ENCODE measurements at places on chromosomes 2 and 18.

DNA sequence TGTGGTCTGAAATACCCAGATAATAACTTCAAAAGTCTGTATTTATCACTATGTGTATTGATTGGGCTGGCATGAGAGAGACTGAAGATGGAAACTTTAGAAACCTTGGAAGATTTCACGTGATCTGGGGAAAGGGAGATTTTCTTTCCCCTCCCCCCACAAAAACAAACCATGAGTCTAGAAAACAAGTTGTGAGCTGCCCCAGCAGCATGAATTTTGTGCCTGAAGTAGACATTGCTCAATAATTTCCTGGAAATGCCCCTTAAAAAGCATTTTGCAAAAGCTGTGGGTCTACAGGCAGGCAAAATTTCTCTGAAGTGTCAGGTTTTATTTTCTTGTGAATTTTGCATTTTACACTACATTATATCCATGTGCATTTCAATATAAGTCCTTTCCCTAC lies 101.8 kb downstream of the ETAA1 start:
- peaks cover 4% of the 10 kb centered on the region for H3K27me3 ChIP-seq
- H3K27ac ChIP-seq: no peak overlapping the region
- no peak overlapping the region for H3K4me3 ChIP-seq

GRCh38 chr2:239724194-239724849 lies 300.8 kb downstream of the NDUFA10 start:
- no peak for DNase-seq
- no peaks in the 10 kb centered on the region for H3K4me1 ChIP-seq
- H3K27me3 ChIP-seq: no peaks in the 10 kb centered on the region
- H3K4me3 ChIP-seq: no peak overlapping the region
- H3K27ac ChIP-seq: no peak overlapping the region

- no peak overlapping the region for H3K4me3 ChIP-seq
- H3K36me3 ChIP-seq: no peaks in the 10 kb centered on the region
- H3K4me1 ChIP-seq: peaks cover 1% of the 10 kb centered on the region
- DNase-seq: no peak
- no peak overlapping the region for H3K27ac ChIP-seq
These were observed 241.7 kb downstream of the ATAD2B start for GRCh38 chr2:23685181-23685580.

GRCh38 chr18:6004683-6005082 lies 109.4 kb upstream of the TMEM200C start:
- no peaks in the 10 kb centered on the region for H3K36me3 ChIP-seq
- H3K4me1 ChIP-seq: peaks cover 7% of the 10 kb centered on the region
- H3K4me3 ChIP-seq: no peak overlapping the region
- peaks cover 3% of the 10 kb centered on the region for H3K27me3 ChIP-seq

DNA sequence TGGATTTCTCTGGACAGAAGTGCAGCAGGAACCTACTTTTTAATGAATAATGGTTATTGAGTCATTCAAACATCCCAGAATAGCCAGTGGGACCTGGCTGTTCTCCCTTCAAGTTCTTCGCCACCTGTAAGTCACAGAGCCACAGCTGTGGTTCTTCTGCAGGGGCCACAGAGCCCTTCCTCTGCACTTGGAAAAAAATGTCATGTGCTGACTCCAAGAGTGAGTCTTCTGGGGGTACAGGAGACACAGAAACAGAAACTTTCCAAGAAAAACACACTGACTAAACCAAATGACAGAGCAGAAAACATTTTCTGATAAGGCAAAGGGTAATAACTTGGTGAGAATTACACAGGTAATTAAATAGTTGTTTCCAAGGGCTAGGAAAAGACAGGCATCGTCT lies 68.7 kb upstream of the FN1 start:
- peaks cover 5% of the 10 kb centered on the region for H3K4me1 ChIP-seq
- H3K36me3 ChIP-seq: no peaks in the 10 kb centered on the region
- no peaks in the 10 kb centered on the region for H3K27me3 ChIP-seq
- no peak overlapping the region for H3K4me3 ChIP-seq
- no peak overlapping the region for H3K27ac ChIP-seq

DNA sequence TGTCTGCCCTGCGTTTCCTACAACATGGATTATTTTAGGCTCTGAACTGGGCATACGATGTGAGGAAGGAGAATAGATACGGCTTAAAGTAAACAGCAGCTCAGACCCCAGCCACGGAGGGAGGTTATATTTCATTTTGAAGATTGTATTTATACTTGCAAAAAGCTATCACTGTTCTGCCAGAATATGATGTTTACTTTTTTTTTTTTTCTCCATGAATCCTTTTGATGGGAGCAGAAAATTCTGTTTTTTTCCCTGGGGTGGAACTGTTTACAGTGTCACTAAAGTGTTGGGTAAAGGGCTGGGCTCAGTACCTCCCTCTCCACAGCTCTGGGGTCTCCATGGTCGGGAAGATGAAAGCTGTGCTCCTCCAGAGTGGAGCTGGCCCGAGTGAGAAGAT lies 13.1 kb downstream of the PCARE start:
- H3K4me3 ChIP-seq: no peak overlapping the region
- H3K4me1 ChIP-seq: peaks cover 8% of the 10 kb centered on the region
- H3K36me3 ChIP-seq: no peaks in the 10 kb centered on the region
- DNase-seq: no peak
- H3K27me3 ChIP-seq: no peaks in the 10 kb centered on the region
- H3K27ac ChIP-seq: no peak overlapping the region

Data from activated naive CD8-positive, alpha-beta T cell treated with anti-CD3 and anti-CD28 coated beads for 36 hours (primary cell).